ENCODE measurements at places on chromosomes 4 and X. TPM values are rescaled to one million over a fixed set of nuclear protein-coding genes. Genes with fewer than 3 reads are reported as not detected.

The SHROOM2 gene
- total RNA-seq = 8.6 TPM

The CDKL2 gene
- 0.55 TPM for total RNA-seq

The CCDC158 gene
- not detected for total RNA-seq

The AMOT gene
- total RNA-seq = 0.58 TPM

DNA sequence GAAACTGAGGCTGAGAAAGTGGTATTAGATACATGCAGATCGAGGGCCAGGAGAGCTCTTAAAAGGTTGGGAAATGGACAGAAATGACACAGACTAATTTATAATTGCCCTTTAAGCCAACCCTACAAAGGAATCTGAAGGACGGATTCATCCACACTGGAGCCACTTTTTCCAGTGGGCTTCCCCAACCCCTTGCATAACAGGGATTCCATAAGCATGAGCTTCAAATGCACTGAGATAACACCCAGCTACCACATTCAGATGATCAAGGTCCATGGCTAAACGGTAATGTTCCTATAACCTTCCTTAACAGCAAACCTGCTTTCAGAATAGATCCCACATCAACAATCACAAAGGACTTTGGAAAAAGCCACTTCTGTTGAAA lies 34.2 kb downstream of the PLAC1 start:
- no peaks in the 10 kb centered on the region for H3K27me3 ChIP-seq
- DNase-seq = no peak
- no peaks in the 10 kb centered on the region for H3K36me3 ChIP-seq
- H3K4me1 ChIP-seq = peaks cover 56% of the 10 kb centered on the region
- no peak overlapping the region for H3K27ac ChIP-seq
- H3K4me3 ChIP-seq = no peak overlapping the region

The ODAPH gene
- total RNA-seq = not detected

DNA sequence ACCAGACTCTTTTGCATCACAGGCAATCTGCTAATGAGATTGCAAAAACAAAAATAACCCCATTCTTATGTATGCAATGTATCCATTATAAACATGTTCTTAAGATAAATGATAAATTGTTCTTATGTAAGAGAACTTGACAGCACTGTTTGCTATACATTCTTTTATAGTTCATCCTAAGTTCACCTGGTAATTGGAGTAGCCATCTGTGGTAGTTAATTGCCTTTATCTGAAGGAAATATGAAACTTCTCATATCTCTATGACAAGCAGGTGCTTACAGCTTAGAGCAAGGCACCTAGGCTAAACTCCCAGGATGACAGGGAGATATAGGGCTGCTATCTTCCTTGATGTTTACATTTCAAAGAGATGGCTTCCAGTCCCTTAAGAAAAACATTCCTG lies 21.3 kb upstream of the CLCN5 start:
- no peak overlapping the region for H3K4me3 ChIP-seq
- no peaks in the 10 kb centered on the region for H3K4me1 ChIP-seq
- no peaks in the 10 kb centered on the region for H3K36me3 ChIP-seq
- H3K27ac ChIP-seq = no peak overlapping the region
- peaks cover 18% of the 10 kb centered on the region for H3K27me3 ChIP-seq

The PLXNB3 gene
- total RNA-seq = 27.3 TPM

The SMARCA1 gene
- 34.8 TPM for total RNA-seq

- peak overlapping the region; percentile 93 for H3K4me3 ChIP-seq
- H3K27me3 ChIP-seq = no peaks in the 10 kb centered on the region
- DNase-seq = peak; percentile 89
- H3K36me3 ChIP-seq = no peaks in the 10 kb centered on the region
- H3K27ac ChIP-seq = 0 out of 2 replicates have a peak overlapping the region, but pooled peaks have one; percentile 37
These were observed 10.2 kb upstream of the DLG3 start for GRCh38 chrX:70434352-70434866.

DNA sequence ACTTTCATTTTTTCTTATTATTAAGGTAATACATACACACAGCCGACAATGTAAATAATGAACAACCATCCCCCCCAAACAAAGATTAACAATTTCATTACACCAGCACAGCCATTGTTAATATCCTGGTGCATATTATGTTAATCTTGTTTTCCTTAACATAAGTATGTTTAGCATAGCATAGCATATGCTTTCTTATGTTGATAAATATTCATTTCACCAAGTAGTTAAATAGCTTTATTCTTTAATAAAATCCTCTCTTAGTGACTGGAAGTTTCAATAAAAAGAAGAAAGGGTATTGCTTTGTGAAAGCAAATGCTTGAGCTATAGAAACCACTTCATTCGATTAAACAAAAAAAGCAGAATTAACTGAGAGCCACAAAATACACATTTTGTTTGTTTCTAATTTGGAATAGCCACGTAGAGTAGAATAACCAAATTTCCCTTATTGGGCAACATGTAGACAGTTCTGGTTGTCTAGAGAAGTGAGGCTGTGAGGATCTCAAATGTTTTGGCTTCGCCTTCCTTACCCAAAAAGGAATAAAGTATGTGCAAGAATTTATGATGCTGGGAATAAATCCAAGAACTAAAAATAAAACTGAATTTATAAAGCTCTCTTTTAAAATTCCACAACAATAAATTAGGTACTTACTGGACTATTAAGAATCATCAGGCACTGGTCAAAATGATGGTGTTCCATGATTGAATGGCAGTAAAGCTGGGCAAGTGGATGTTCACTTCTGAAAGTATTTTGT lies 118.0 kb downstream of the PDE5A start:
- DNase-seq = no peak
- no peak overlapping the region for H3K4me3 ChIP-seq
- H3K27me3 ChIP-seq = no peaks in the 10 kb centered on the region
- no peak overlapping the region for H3K27ac ChIP-seq
- no peaks in the 10 kb centered on the region for H3K36me3 ChIP-seq

- DNase-seq = no peak
- H3K27me3 ChIP-seq = no peaks in the 10 kb centered on the region
- H3K4me3 ChIP-seq = no peak overlapping the region
- H3K4me1 ChIP-seq = peaks cover 19% of the 10 kb centered on the region
- no peaks in the 10 kb centered on the region for H3K36me3 ChIP-seq
These were observed 31.2 kb upstream of the ZNF280C start for GRCh38 chrX:130300010-130300282.

DNA sequence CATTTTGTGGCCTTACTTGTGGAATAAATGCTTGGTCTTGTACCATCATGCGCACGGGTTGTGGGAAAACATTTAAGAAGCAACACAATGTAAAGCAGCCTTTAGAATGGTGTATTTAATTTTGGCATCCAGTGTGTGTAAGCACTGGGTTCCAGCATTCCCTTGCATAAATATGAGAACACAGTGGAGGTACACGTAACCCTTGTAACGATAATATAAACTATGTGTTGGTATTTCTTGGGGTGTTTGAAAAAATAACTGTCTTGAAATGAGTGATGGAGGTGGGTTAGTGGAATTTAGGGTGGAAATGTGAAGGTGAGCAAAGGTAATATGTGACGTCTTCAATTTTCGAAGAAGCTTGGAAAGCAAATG lies 2.1 kb downstream of the DCUN1D4 start:
- no peak for DNase-seq
- peaks cover 24% of the 10 kb centered on the region for H3K4me1 ChIP-seq
- H3K36me3 ChIP-seq = peaks cover 11% of the 10 kb centered on the region
- peak overlapping the region; percentile 45 for H3K27ac ChIP-seq
- H3K27me3 ChIP-seq = no peaks in the 10 kb centered on the region

GRCh38 chrX:131571348-131571747 lies 27.5 kb downstream of the OR13H1 start:
- no peaks in the 10 kb centered on the region for H3K36me3 ChIP-seq
- peaks cover 21% of the 10 kb centered on the region for H3K4me1 ChIP-seq
- no peak overlapping the region for H3K4me3 ChIP-seq
- DNase-seq = peak; percentile 43
- H3K27me3 ChIP-seq = no peaks in the 10 kb centered on the region

GRCh38 chrX:100635989-100636320 lies 651 bp downstream of the TSPAN6 start:
- H3K4me1 ChIP-seq = peaks cover 12% of the 10 kb centered on the region
- H3K36me3 ChIP-seq = 0 out of 2 replicates have a peak, but pooled peaks cover 4% of the 10 kb centered on the region
- peak overlapping the region; percentile 84 for H3K4me3 ChIP-seq

DNA sequence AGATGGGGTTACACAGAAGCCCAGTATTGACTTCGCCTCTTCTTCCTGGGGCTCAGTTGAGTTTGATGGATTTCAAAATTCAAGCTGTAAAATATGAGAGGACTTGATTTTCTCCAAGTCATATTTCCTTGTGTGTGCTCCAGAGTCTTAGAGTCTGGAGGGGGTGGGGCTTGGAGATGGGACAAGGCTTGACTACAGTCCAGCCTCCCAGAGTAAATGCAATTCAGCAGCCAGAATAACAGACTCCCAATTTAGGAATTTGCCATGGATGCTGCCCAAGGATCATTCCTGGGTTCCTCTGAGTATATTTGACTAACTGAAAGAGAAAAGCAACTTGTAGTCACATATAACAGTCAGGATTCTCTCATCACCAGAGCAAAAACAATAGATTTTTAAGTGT lies 53.7 kb upstream of the RBPJ start:
- no peak overlapping the region for H3K4me3 ChIP-seq
- no peaks in the 10 kb centered on the region for H3K4me1 ChIP-seq
- no peak for DNase-seq
- no peak overlapping the region for H3K27ac ChIP-seq
- no peaks in the 10 kb centered on the region for H3K36me3 ChIP-seq

- no peaks in the 10 kb centered on the region for H3K27me3 ChIP-seq
- peaks cover under 1% of the 10 kb centered on the region for H3K4me1 ChIP-seq
- H3K27ac ChIP-seq = no peak overlapping the region
- no peak for DNase-seq
- H3K36me3 ChIP-seq = no peaks in the 10 kb centered on the region
- H3K4me3 ChIP-seq = no peak overlapping the region
These were observed 337.8 kb downstream of the PDGFC start for GRCh38 chr4:156633847-156634246.

DNA sequence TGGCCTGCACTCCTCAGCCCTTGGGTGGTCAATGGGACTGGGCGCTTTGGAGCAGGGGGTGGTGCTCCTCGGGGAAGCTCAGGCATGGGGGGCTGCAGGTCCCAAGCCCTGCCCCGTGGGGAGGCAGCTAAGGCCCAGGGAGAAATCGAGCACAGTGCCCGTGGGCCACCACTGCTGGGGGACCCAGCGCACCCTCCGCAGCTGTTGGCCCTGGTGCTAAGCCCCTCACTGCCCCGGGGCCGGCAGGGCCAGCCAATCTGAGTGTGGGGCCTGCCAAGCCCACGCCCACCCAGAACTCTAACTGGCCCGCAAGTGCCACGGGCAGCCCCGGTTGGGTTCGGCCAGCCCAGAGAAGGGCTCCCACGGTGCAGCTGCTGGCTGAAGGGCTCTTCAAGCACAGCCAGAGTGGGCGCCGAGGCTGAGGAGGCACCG lies 30.9 kb upstream of the IL15 start:
- no peaks in the 10 kb centered on the region for H3K4me1 ChIP-seq
- no peak overlapping the region for H3K4me3 ChIP-seq
- no peaks in the 10 kb centered on the region for H3K36me3 ChIP-seq
- H3K27me3 ChIP-seq = no peaks in the 10 kb centered on the region
- DNase-seq = no peak

DNA sequence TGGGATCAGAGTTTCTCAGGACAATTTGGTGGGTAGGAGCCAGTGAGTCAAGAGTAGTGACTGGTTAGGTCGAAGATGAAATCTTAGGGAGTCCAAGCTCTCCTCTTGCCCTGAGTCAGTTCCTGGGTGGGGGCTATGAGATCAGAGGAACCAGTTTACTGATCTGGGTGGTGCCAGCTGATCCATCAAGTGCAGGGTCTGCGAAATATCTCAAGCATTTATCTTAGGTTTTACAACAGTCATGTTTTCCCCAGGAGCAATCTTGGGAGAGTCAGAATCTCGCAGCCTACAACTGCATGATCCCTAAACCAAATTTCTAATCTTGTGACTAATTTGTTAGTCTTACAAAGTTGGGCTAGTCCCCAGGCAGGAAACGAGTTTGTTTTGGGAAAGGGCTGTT lies 1833.2 kb upstream of the PCDH7 start:
- H3K36me3 ChIP-seq = no peaks in the 10 kb centered on the region
- peak overlapping the region; percentile 74 for H3K27ac ChIP-seq
- peaks cover 10% of the 10 kb centered on the region for H3K4me1 ChIP-seq
- DNase-seq = peak; percentile 64

DNA sequence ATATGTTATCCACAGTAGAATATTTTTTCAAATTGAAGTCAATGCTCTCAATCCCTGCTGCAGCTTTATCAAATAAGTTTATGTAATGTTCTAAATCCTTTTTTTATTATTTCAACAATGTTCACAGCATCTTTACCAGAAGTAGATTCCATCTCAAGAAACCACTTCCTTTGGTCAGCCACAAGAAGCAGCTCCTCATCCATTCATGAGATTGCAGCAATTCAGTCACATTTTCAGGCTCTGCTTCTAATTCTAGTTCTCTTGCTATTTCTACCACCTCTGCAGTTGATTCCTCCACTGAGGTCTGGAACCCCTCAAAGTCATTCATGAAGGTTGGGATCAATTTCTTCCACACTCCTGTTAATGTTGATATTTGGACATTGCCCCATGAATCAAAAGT lies 2301.3 kb upstream of the TENM3 start:
- no peaks in the 10 kb centered on the region for H3K4me1 ChIP-seq
- H3K36me3 ChIP-seq = no peaks in the 10 kb centered on the region
- no peak overlapping the region for H3K4me3 ChIP-seq
- no peaks in the 10 kb centered on the region for H3K27me3 ChIP-seq

DNA sequence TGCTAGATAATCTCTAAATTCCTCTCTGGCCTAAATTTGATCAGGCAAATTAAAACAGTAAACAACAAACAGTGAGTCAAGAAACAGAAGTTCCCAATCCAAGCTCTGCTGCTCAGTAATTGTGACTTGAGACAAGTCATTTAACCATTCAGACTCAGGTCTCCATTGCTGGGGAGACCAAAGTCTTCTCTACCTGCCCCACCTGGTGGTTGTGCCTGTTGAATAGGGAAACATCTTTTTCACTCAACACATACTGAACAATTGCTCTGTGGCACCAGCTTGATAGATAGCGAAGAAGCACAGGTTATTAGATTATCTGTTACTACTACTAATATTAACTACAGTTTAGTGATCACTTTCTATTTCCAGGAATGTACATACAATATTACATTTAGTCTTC lies 112.1 kb upstream of the EOLA2 start:
- peak overlapping the region; percentile 88 for H3K27ac ChIP-seq
- H3K36me3 ChIP-seq = no peaks in the 10 kb centered on the region
- DNase-seq = peak; percentile 14
- H3K4me1 ChIP-seq = peaks cover 30% of the 10 kb centered on the region
- H3K27me3 ChIP-seq = no peaks in the 10 kb centered on the region

- no peak overlapping the region for H3K4me3 ChIP-seq
- H3K27ac ChIP-seq = no peak overlapping the region
- DNase-seq = no peak
- peaks cover 33% of the 10 kb centered on the region for H3K27me3 ChIP-seq
- H3K4me1 ChIP-seq = no peaks in the 10 kb centered on the region
These were observed 186.9 kb downstream of the STK32B start for GRCh38 chr4:5238173-5238572.

DNA sequence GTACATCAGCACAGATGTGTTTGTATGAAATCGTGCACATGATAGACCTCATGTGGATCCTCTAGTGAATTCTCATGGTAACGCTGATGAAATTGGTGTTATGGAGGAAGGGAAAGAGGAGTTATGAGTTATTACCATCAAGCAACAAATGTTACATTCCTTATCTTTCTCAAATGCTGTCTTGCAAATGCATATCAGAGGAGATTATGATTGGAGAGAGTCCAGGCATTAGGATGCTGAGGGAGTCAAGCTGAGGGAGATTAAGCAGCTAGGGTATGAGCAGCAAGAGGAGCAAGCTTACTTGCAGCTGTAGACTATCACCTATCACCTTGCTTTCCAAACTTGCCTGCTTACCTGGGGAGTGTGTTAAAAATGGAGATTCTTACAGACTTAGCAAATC lies 36.8 kb upstream of the SFRP2 start:
- no peaks in the 10 kb centered on the region for H3K36me3 ChIP-seq
- H3K4me1 ChIP-seq = no peaks in the 10 kb centered on the region
- H3K27me3 ChIP-seq = peaks cover 24% of the 10 kb centered on the region
- H3K4me3 ChIP-seq = no peak overlapping the region
- no peak for DNase-seq

The EGF gene
- 6.1 TPM for total RNA-seq
